ENCODE measurements at places on chromosomes 1 and 21.

DNA sequence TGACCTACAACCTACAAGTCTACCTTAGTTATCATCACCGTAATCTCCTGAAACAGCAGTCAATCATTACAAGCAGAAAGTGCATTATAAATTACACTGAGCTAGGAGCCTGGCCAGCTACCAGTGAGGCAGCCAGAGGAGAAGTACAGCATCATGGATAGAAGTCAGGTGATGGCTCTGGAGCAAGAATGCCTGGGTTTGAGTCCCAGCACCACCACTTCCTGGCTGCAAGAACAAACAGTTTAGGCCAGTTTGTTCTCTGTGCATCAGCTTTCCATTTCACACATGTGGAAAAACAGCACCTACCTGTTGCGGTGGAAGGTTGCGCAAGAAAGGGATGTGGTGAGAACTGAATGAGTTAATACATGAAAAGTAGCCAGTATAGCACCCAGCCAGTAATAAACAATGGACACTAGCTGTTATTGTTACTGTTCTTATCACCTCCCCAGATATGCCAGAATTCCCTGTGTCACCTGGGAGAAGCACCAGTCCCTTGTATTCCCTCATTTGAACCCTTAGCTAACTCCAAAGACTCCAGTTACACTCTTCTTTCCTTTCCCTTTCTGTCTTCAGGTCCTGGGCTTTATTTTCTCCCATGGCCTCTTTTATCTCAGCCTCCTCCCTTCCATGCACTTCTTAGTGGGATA lies 9.0 kb downstream of the CREG1 start:
- DNase-seq: no peak

- no peak for DNase-seq
Measured at GRCh38 chr21:42639646-42640152, 13.7 kb upstream of the PDE9A start.

GRCh38 chr1:99656701-99657100 lies 10.8 kb downstream of the PALMD start:
- DNase-seq: no peak

DNA sequence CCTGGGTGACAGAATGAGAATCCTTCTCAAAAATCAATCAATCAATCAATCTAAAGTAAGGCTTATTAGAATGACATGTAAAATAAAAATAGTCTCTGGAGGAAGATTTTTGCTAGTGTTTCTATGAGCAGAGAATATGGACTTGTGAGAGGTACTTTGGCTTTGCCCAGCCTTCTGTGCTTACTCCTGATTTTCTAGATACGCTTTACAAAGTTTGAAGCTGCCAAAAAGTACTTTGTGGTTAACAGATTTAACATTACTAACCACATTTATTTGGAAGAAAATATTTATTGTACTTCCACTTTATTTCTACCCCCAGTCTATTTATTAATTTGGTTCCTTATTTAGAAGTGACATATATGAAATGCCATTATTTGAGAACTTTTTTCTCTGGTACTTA lies 41.0 kb downstream of the CEP350 start:
- no peak for DNase-seq

DNA sequence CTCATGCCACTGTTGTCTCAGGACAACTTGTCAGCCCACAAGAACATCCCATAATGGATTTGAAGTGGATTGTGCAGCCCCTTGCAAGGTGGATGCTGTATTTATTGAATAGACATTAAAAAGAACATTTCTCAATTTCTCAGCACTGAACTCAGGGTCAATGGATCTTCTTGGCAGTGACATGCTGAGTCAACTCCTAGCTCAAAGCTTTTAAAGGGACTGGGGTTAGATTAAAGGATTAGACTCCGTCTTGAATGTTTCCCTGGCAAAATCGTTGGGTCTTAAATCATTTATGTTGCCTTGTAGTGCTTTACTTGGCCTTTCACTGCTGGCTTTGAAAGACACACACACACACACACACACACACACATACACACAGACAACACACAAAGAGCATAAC lies 221.6 kb upstream of the PBX1 start:
- no peak for DNase-seq

DNA sequence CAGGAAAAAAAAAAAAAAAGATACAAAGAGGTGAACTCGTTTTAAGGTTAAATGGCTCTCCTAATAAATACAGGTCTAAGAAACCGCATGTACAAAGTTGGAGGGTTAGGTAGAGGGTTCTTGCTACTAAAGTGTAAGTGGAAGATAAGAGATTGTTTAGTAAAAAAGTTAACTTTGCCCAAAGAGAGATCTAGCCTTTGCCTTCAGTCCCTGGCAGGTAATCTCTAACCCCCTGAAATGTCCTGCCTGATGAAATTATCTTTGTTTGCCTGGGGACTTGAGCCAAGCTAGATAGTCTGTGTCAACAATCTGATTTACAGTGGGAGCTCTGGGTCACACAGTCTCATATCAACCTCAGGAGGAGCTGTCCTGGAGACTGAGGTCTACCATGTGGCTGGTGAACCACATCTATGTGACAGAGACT lies 57.6 kb downstream of the TRIM33 start:
- no peak for DNase-seq

- DNase-seq: no peak
Measured at GRCh38 chr1:189678779-189679178, 798.9 kb downstream of the BRINP3 start.

DNA sequence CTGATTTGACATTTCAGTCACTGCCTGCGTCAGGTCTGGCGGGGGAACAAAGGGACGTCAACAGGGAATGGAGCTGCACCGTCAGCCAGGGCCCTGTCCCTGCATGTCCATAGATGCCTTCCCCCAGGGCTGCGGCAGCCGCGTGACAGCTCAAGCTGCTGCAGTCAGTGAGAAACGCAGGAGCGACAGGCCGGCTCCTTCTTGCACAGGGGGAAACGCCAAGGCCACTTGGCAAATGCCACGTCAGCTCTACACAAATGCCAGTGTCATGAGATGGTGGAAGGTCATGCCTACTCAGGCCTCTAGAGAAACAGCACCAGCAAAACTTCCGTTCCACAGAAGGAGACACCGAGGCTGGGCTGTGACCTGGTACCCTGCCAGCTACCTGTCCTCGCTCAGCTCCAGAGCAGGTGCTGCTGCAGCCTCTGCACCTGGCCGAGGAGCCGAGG lies 37.7 kb downstream of the SYF2 start:
- DNase-seq: no peak

- no peak for DNase-seq
Measured at GRCh38 chr1:23475641-23476040, 8.3 kb downstream of the ASAP3 start.

DNA sequence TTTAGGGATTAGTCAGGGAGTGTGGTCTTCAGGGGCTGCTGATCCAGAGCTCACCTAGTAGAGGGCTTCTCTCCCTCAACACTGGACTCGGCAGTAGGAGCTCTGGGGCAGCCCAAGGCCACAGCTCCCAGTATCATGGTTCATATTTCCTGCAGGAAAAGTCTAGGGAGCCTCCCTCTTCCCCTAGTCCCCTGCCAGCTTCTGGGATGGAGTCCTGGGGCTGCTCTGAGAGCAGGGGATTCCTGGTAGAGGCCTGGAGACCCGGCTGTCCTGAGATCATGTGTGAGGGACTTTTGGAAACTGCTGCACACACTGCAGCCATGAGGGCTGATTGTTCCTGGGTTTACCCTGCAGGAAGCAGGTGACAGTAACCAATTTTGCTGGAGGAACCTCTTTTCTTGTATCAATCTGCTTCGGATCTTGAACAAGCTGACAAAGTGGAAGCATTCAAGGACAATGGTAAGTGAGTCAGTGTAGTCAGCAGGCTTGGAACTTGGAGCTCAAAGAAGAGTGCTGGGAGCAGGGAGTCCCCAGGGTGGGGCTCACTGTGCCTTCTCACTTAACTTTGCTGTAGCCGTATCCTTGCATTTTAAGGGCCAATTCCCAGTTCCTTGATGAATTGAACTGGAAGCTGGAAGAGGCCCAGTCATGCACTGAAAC lies 16.3 kb downstream of the STRIP1 start:
- no peak for DNase-seq

- DNase-seq: no peak
Measured at GRCh38 chr1:82472489-82473131, 671.9 kb downstream of the ADGRL2 start.

- peak; percentile 10 for DNase-seq
Measured at GRCh38 chr1:101291562-101292380, 55.0 kb downstream of the S1PR1 start.

DNA sequence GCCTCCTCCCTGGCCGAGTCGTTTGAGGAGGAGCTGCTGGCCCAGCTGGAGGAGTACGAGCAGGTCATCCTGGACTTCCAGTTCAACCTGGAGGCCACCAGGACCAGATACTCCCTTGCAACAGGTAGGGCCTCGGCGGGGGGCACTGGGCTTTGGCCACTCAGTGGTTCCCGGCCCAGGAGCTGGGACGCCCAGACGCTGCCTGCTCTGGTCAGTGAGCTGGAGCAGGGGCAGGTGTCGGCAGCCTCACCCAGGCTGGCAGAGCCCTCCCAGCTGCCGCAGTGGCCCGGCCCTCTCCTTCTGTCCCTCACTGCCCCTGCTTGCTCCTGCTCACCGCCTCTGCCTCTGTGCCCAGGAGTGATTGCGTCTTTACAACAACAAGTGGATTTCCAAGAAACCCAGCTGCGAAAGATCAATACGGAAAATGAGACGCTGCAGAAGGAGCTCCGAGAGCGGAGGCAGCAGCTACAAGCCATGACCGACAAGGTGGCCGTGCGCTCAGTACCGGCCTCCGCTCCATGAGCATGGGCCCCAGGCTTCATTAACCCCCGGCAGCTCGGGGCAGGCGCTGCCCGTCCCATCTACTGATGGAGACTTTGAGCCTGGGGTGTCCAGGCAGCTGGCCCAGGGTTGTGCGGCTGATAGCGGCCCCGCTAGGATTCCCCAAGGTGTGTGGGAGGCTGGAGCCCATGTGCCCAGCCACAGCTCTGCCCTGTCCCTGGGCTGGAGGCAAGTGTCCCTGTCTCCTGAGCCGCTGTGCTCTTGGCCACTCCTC lies 9.0 kb upstream of the SMIM1 start:
- DNase-seq: no peak

- no peak for DNase-seq
Measured at GRCh38 chr1:145778146-145778540, 45.8 kb downstream of the RNF115 start.

GRCh38 chr1:196317535-196318522 lies 290.4 kb downstream of the KCNT2 start:
- DNase-seq: no peak

GRCh38 chr1:232422098-232422497 lies 207.8 kb downstream of the SIPA1L2 start:
- DNase-seq: no peak

DNA sequence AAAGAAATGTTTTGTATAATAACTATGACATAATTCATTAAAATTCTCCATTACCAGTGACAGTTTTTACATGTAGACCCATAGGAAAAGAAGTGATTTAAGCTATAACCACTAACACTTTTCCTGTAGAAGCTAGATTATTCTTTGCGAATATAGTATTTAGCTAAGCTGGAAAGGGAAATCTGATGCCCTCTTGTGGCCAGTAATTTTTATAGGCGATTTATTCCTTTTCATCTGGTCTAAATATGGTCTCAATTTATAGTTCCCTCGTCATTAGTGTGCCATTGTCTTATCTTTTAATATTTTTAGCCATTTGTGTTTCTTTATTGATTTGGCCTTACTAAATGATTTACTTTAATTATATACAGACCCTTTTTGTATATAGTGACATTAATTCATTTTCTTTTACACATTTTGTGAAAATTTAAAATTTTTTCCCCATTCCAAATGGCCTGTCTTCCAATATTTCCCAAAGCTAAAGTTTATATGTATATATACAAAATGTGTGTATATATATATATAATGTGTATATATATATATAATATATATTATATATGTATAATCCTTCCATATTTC lies 26.7 kb downstream of the BTG3 start:
- DNase-seq: peak; percentile 58

Measured in globus pallidus (tissue), 1 donor.